Body of pancreas (tissue), 4 donors: ENCODE measurements at places on chromosomes 5 and 9. TPM values are rescaled to one million over a fixed set of nuclear protein-coding genes. Genes with fewer than 3 reads are reported as not detected.
A peak's percentile ranks its signal among the peaks of the same experiment; 100 is the strongest.

DNA sequence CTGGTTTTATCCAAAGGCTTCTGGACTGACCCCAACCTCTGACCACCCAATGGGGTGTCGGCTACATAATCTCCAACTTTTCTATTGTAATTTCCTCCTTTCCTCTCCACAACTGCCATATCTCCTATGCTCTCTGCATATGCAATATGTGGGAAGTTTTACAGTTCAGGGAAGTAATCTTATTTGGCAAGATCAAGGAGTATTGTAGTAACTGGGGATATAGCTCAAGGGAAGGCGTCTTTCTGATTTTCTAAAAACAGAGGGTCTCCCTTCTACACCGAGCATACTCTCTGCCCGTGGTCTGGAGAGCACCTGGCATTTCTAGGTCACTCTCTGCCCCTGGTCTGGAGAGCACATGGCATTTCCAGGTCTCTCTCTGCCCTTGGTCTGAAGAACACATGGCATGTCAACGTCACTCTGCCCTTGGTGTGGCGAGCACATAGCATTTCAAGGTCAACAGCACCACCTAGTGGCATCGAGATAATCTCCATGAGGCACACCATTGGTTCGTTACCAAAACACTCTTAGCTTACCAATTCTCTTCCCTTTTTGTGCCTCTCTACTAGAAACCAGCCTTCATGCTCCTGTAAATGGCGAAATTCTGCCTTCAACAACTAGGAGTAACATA, 616.4 kb upstream of the NUDT12 start:
- no peaks in the 10 kb centered on the region for H3K4me1 ChIP-seq
- H3K27me3 ChIP-seq = no peaks in the 10 kb centered on the region
- peak; percentile 43 for DNase-seq
- no peaks in the 10 kb centered on the region for H3K36me3 ChIP-seq
- H3K4me3 ChIP-seq = no peak overlapping the region

DNA sequence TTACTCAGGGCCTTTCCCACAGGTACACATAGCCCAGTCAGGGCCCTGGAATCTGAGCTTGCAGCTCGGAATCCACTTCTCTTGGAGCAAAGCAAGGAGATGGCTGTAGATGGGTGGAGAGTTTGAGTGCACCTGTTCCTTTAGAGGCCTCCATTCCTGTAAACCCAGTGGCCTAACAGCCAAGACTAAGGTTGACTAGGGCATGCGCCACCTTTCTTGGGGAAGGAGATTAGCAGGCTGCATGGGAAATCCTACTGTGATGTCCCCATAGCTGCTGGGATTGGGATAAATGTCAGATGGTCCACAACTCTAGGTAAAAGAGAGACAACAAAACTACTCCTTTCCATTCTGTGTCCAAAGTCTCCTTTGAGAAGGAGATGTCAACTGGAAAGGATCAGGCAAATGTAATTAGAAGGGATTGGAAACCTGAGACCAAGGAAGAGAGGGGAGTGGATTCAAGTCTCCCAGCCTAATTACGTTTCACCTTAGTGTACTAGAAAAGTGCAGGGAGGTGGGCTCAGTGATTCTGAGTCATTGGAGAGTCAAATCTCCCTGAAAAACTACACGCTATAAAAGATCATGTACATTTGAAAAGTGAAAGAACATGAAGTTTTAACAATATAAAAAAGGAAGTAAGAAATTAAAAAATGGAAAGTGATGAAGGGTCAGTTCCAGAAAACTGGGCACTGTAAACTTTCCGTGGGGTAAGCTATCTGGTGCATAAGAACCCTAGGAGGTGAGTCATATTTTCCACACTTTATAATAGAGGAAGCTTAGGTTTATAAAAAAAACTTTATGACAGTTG, 104.2 kb downstream of the SEC61B start:
- DNase-seq = no peak
- no peaks in the 10 kb centered on the region for H3K27me3 ChIP-seq
- H3K36me3 ChIP-seq = no peaks in the 10 kb centered on the region

The FOXD4L3 gene
- total RNA-seq = not detected

DNA sequence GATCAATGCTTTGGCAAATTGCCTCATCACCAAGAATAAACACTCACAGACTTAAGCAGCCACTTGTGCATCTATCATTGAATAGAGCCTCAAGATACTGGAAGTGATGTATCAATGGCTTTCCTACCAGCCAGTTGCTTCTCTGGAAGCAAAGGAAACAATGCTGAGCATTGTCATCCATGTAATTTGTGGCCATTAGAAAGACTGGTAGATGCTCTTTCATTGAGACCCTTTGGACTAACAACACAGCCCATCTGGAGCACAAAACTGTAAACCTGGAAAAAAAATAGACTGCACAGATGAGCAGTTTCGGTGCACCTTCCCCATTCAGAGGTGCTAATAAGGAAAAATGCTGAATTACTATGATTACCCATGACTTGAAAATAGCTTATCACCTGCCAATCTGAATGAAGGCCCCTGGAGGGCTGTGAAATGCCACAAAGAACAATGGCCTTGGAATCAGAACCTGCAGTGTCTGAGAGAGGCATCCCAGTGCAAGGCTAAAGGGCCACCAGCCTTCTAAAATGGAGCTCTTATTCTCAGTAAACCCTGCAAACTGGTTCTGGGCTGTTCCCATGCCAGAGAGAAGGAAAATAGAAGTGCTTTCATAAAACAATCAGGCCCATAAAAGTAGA, 127.5 kb downstream of the RFK start:
- H3K27me3 ChIP-seq = no peaks in the 10 kb centered on the region
- H3K4me1 ChIP-seq = no peaks in the 10 kb centered on the region
- no peak overlapping the region for H3K4me3 ChIP-seq
- no peak overlapping the region for H3K27ac ChIP-seq

The PRR16 gene
- total RNA-seq = 0.99 TPM

DNA sequence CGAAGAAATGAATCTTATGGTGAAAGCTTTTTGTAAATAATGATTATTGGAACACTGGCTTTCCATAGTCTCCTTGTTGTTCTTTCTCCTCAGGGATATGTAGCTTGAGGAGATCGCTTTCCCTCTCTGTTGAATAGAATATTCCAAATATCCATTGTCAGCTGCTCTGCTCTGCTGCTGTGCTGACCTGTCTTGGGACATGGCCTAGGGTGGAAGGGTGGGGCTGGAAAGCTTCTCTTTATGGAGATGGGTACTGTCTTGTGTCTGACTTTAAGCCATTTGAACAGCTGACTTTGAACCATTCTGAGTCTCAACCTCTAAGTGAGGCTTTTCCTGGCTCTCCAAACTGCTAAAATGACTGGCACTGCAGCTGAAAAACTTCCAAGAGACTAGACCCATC, 135.8 kb downstream of the PLCXD3 start:
- no peak for DNase-seq
- H3K27ac ChIP-seq = no peak overlapping the region
- no peaks in the 10 kb centered on the region for H3K27me3 ChIP-seq
- H3K4me3 ChIP-seq = no peak overlapping the region
- no peaks in the 10 kb centered on the region for H3K36me3 ChIP-seq

The SHISAL2B gene
- 0.99 TPM for total RNA-seq
